Activated naive CD4-positive, alpha-beta T cell treated with Interleukin-2 at 50 U/mL for 16 hours (primary cell): ENCODE measurements at places on chromosomes 4 and X.

DNA sequence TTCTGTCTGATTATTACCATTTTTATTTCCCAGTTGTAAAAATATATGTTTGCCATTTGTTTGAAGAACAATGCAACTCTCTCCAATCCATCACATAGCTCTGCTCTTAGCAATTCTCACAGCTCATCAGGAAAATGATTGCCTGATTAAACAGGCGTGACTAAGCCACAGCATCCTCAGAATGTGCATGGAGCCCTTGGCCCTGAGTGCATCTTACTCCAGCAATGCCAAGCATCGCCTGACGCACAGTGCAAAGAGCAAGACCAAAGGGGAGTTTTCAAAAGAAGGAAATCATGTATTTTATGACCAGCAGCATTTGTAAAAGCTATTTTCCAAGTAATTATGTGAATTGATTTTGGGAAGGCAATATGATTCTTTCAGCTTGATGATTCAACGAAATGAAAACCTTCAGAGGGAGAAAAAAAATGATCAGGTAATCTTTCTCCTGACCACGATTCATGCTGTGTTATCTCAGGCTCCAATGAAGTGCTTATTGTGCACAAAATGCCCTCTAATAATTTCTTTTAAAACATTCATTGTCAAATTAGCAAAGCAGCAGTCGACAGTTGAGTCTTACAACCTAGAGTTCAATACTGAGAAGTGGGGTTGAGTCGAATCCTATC, 138.0 kb upstream of the FAM9B start:
- DNase-seq = no peak

DNA sequence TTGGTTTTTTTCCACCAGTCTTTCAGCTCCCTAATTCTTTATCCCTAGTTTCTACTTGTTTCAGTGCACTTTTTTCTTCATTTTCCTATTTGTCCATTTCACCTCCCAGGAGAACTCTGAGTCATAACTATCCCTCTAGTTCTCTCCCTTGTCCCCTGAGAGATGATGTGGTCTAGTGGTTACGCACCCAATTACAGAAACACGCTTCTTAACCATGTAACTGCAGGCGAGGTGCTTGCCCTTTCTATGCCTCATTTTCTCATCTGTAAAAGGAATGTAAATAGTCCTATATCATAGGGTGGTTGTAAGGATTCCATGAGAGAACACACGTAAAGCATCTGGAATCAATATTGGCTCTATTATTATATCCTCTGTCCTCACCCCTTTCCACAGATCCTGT, 8.8 kb upstream of the GRPR start:
- DNase-seq = no peak

DNA sequence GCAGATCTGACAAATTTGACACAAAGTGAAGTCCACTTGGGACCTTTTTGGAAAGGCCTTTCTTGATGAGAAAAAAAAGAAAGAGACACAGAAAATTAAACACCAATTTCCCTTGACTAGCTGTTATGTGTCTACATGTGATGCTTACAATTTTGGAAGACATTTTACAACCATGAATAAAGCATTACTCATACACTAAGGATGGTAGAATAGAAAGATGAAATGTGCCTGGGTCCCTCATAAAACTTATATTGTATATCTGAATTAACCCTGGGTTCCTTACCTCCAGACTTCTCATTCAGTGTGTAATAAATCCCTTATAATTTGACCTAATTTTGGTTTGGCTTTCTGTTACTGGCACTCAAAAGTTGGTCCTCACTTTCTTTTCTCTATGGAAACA, 16.5 kb upstream of the GRIA3 start:
- DNase-seq = no peak

DNA sequence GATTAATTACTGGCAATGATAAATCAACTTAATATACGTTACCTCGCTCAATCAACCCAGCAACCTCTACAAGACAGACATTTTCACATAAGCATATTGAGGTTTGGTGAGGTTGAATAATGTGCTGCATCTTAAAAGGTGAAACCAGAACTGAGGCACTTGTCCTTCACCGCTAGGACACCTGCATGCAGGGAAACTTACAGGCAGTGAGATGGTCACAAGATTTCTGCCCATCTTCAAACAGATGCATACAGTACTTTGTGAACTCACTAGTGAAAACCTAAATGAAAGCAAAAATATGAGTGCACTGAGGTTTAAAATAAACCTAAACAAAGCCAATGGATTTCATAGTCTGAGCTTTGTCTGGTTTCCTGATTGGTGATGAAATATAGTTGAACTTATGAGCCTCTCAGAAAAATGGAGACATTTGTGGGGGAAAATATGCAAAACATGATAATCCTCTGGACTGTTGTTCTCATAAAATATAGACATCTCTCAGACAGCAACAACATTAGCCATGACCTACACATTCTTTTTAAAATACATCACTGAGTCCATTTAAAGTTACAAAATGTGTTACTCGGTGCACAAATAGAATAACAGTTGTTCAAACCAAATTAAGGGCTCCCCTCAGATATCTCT, 20.9 kb upstream of the PRSS12 start:
- DNase-seq = no peak

GRCh38 chrX:13793897-13794296, 23.0 kb downstream of the GPM6B start:
- DNase-seq = no peak

- DNase-seq = no peak
These were observed 129.8 kb upstream of the TRIM2 start for GRCh38 chr4:153074486-153074885.

GRCh38 chr4:94463771-94464170, 12.0 kb downstream of the PDLIM5 start:
- no peak for DNase-seq
